ENCODE measurements at places on chromosomes 12 and 14.

DNA sequence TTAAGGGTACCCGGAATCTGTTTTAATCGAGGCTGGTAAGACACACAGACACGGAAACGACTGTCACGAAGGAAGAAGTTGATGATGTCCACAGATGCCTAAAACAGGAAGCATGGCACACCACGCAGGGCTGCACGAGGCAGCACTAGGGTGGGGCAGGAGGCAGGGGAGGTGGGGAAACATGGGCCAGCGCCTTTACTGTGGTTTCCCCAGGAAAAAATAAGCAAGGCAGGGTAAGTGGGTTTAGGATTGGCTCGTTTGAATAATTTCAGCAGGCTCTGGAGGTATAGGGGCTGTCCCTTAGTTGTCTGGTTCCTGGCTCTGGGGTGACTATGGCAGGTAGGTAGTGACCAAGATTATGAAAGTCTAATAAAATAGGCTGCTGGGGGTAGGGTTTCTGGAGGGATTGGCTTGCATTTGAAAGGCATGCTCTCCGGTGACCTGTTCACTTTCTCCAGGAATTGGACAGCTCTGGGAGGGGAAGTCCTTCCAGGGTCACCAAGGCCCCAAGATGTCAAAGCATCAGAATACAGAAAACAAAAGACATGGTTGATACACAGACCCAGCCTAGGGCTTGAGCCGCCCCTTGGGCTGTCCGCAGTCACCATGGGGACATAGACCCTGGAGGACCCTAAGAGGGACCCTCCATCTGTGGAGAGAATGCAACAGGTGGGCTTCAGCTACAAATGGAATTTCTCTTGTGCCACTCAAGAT is 35.3 kb downstream of the MAP1LC3B2 start:
- DNase-seq, result no peak

- DNase-seq, result no peak
Measured at GRCh38 chr12:58537278-58537677, 383.0 kb downstream of the LRIG3 start.

DNA sequence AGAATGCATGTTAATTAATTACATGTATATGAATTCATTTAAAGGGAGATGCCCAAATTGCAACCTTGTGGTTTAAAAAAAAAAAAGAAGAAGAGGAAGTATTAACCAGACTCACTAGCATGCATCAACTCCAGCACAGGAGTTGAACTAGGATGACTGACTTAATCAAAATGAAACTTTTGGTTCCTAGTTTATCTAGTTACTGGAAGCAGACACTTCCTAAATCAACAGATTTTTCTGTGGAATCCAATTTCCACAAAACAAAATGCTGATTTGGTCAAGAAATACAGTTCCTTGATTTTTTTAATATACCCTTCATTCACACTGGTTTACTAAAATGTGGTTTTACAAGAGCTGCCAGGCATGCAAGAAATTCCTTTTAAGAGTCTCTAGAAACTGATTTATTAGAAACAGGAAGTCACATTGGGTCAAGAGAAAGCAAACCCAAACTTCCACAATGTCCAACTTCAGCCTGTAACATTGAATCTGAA is 41.6 kb downstream of the ITPR2 start:
- DNase-seq, result no peak

GRCh38 chr12:109500406-109501185 is 23.2 kb downstream of the UBE3B start:
- no peak for DNase-seq

DNA sequence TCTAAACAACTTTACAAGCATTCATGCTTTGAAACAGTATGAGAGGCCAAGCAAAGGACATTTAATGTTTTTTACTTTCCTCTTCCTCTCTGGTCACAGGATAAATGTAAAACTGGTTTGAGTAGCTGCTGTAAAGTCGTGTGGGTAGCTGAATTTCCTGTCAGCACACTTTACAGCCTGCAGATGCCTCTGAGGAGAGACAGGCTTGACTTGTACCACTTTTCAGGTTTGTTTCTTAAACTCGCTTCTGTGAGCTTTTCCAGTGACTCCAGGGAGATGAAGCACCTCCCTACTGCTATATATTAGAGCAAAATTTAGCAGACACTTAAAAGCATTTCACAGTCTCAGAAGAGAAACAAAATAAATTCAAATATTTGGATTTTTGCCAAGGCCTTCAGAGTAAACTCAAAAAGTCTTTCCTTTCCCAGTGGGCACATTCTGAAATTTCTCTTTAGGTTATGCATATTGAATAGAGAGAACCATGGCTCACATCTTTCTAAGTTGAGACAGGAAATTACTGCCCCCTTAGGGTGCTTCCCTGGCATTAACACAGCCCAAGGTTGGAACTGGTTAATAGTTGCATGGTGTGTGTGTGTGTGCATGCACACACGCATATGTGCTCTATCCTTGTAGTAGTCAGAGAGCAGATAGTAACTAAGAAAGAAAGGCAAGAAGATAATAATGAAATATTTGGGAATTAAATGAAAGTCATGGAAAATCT is 557.3 kb upstream of the MIS18BP1 start:
- no peak for DNase-seq

- DNase-seq, result no peak
Measured at GRCh38 chr14:101074196-101075024, 170.9 kb upstream of the RTL1 start.

GRCh38 chr12:72511498-72511897 is 239.3 kb downstream of the TRHDE start:
- no peak for DNase-seq

DNA sequence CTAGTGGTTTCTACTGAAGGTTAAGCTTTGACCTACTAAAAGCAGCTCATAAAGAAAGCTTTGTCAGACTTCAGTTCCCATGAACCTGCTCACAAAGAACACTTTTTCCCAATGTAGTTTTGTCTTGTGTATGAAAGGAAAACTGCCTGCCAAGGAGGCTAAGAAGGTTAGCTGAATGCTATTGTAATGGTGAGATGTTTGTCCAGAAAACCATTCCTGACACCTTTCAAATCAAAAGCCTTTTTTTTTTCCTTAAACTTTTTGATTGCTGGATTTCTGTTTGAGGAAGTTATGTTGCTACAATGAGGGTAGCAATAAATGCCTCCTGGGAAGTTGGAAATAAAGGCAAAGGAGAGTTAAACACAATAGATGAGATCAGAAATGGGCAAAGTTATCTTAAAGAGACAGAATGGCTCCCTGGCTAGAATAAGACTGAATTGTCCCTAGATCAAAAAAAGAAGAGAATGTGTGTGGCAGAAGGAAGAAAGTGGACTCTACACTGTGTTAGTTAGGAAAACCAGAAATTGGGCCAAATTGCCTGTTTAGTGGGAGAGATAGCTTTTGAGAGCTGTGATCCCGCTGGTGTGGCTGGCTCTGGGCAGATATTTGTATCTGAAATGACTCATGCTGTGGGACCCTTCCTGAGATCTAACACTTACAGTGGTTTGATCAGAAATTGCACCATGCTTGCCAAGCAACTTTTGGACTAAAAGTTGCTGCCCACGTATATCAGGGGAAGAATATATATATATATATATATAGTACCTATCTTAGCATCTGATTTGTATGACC is 27.5 kb downstream of the TECPR2 start:
- DNase-seq, result no peak

GRCh38 chr14:44609201-44609600 is 102.1 kb upstream of the FSCB start:
- DNase-seq, result no peak

- DNase-seq, result no peak
Measured at GRCh38 chr12:12976366-12976765, 23.7 kb downstream of the HEBP1 start.

DNA sequence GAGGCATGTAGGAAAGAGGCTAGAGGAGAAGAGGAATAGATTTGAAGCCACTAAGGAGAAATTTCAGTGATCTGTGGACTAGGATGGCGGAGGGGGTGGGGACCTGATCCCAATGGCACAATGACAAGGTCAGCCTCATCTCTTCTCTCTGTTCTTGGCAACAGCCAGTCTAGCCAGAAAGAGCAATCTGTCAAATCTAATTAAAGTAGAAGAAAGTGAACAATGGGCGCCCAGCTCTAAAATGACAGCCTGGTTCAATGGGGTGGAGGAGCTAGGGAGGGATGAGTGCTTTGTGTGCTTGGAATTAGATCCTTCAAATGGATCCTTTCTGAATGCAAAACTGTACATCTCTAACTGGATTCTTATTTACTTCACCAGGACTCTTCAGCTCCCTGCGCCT is 37.2 kb upstream of the TUBA1C start:
- no peak for DNase-seq

All from GM12892 (cell line).